Activated T-helper 1 cell treated with anti-CD3 and anti-CD28 coated beads, Interleukin-2, amount 50 U/mL, for 16 hours (primary cell): ENCODE measurements at places on chromosomes 7 and 10.

- no peak for DNase-seq
These were observed 2.4 kb upstream of the PRR15 start for GRCh38 chr7:29561271-29561670.

- DNase-seq = no peak
These were observed 2.5 kb downstream of the SLC25A13 start for GRCh38 chr7:96319439-96319838.

- DNase-seq = no peak
These were observed 40.2 kb downstream of the NCAPG2 start for GRCh38 chr7:158664406-158664805.

DNA sequence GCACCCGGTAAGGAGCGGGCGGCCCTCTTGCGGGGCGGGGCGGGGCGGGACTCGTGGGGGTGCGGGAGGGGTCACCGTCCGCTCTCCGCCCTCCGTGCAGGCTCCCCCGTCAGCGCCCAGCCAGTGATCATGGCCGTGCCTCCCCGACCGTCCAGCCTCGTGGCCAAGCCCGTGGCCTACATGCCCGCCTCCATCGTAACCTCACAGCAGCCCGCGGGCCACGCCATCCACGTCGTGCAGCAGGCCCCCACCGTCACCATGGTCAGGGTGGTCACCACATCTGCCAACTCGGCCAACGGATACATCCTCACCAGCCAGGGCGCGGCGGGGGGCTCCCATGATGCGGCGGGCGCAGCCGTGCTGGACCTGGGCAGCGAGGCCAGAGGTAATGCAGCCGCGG, 16.2 kb upstream of the AP5Z1 start:
- no peak for DNase-seq

DNA sequence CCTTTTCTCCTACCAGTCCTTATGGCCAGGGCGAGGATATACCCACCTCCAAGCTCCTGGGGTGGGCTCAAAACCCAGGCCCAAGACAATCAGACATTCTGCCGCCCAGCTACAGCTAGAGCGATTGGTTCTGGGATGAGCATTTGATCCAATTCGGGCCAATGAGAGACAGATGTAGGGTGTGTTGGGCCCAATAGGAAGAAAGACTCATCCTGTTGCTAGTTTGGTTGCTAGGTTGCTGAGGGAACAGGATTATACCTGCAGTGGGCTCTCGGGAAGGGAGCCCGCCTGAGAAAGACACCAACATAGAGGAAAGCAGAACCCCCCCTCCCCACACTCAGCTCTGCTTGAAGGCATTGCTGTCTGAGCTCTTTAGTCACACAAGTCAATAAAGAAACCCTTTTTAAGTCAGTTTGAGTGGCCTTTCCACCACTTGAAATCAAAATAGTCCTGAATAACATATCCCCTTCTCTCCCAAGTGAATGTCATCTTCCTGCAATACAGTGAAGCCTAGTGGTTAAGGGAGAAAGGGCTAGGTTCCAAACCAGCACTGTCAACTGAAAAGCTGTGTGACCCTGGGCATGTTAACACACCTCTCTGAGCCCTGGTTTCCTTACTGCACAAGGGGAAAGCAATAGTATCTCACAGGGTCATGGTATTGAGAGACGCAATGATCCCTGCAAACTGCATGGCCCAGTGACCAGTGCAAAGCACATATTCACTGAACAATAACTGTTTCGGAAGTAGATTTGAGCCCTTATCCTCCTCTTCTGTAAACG, 21.8 kb downstream of the ITPRIP start:
- DNase-seq = no peak

DNA sequence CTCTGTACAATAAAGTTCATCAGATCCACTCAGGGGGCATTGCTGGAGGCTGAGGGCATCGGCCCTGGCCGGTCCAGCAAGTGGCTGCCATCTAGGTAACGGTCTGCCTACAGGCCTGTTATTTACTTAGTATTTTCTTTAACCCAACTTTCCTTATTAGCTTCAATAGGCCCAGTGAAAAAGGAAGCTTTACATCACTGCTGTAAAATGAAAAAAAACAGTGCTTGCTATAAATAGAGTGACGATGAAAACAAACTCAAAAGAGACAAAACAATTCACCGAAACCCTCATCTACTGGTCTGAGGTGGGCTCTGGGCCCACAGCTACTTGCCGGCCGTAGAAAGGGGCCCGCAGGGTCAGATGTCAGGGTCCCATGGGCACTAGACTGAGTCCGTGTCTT, 192.5 kb downstream of the ELFN1 start:
- no peak for DNase-seq

DNA sequence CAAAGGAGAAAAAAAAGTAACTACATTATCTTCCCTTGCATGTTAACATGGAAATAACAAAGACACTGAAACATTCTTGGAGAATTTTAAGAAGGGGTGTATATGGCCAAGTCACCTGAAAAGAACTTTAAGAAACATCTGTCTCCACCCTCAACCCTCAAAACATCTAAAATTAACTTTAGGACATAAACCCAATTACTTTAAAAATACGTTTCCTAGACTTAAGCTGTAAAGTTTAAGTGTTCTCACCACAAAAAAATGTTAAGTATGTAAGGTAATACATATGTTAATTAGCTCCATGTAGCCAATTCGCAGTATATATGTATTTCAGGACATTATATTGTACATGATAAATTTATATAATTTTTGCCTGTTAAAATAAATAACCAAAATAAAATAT, 71.1 kb upstream of the GLCCI1 start:
- DNase-seq = no peak

DNA sequence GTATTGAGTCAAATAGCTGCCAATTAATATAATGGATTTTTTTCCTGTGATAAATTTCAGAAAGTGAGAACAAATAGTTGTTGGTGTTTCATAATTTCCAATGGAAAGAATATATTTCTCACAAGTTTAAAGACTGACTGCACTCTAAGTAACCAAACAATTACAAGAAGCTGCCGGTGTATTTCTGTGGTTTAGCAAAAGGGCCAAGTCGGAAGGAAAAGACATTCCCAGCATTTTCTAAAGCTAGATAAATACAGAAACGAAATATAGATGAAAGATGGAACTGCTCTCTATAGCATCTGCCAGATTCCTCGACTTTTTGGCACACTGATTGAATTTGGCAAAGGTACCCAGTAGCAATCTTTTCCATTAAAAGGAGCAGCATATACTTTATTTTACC, 92.7 kb upstream of the MKX start:
- no peak for DNase-seq

DNA sequence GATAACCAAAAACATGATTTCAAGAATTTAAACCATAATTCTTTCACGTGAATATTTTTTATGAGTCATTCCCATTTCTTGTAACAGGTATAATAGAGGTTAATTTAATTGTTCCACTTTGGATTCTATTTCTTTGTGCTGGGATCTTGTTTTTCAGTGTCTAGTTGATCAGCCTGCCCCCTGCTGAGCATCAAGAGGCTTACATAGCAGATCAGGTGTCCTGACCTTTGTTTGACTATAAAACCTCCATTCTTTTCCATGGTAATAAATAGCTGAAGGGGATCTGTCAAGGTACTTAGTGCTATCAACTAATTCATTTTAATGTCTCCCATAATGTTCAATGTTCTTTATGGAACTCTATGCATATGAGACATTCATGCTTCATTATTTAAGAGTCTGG, 4.9 kb downstream of the COL17A1 start:
- DNase-seq = no peak

DNA sequence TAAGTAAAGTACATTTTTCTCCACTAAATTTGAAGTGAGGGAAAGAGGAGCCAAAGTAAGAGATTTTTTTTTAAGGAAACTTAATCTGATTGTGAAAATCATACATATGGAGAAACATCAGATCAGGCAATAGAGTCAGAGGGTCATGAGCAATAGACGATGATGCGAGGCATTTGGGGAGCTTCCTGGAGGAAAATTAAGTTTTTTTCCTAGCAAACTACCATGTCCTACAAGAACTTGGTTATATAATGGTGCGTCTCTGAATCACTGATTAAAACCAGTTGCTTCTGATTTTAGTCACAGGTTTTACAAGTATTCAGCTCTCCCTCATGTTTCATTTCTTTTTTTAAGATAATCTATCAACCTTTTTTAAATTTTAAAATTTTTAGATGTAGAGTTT, 52.1 kb upstream of the MTURN start:
- no peak for DNase-seq

GRCh38 chr7:104758504-104758903, 255.5 kb upstream of the KMT2E start:
- DNase-seq = no peak

GRCh38 chr7:21945454-21946221, at the start of gene CDCA7L:
CDCA7L (minus strand) TSS chr7:21945899; CDS start chr7:21945804, 95 bp downstream.
- DNase-seq = peak; percentile 23

GRCh38 chr10:30392564-30392990, 41.4 kb upstream of the MAP3K8 start:
- peak; percentile 60 for DNase-seq

- no peak for DNase-seq
These were observed 746.4 kb downstream of the TNS3 start for GRCh38 chr7:46835556-46835955.

DNA sequence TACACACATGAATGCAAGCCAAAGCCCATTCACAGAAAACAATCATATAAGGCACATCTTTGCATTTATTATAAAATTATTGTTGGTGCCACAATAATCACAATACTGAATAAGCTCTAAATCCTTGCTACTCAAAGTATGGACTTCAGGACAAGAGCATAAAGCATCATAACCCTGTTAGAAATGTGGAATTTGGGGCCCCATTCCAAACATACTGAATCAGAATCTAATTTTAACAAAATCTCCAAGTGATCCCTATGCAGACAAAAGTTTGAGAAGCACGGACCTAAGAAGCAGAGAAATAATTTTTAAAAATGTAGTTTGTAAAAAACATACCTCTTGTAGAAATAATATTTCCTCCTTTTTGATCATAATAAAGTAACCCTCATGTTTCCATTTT, 199.2 kb downstream of the IMMP2L start:
- no peak for DNase-seq

GRCh38 chr10:352476-353235, 217.4 kb downstream of the ZMYND11 start:
- DNase-seq = no peak
